ENCODE measurements at places on chromosomes 5 and 9. TPM values are rescaled to one million over a fixed set of nuclear protein-coding genes. Genes with fewer than 3 reads are reported as not detected.

- no peak for DNase-seq
These were observed 1.1 kb downstream of the PTGER4 start for GRCh38 chr5:40680741-40681362.

- DNase-seq = no peak
These were observed 280.4 kb downstream of the CDH9 start for GRCh38 chr5:26757941-26758340.

CDC20B gene
- total RNA-seq = not detected

GPR150 gene
- total RNA-seq = not detected

Measured in GM23248 (cell line).